T follicular helper cell (primary cell): ENCODE measurements at places on chromosomes 16 and 17.

DNA sequence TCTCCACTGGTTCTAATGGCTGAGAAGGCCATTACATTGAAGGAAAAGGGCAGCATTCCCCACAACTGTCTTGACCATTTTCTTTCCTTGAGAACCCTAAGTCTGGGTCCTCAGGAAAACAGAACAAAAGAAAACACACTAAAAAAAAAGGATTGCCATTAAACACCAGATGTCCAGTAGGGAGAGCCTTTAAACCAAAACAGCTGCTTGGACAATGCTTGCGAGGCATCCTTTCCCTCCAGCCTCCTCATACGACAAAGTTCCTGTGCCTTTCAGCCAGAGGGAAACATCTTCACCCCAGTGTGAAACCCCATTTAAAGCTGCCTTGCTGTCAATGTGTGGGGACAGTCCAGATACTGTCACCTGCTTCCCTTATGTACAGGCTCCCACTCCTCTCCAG is 74.3 kb downstream of the MMD start:
- DNase-seq, result no peak

DNA sequence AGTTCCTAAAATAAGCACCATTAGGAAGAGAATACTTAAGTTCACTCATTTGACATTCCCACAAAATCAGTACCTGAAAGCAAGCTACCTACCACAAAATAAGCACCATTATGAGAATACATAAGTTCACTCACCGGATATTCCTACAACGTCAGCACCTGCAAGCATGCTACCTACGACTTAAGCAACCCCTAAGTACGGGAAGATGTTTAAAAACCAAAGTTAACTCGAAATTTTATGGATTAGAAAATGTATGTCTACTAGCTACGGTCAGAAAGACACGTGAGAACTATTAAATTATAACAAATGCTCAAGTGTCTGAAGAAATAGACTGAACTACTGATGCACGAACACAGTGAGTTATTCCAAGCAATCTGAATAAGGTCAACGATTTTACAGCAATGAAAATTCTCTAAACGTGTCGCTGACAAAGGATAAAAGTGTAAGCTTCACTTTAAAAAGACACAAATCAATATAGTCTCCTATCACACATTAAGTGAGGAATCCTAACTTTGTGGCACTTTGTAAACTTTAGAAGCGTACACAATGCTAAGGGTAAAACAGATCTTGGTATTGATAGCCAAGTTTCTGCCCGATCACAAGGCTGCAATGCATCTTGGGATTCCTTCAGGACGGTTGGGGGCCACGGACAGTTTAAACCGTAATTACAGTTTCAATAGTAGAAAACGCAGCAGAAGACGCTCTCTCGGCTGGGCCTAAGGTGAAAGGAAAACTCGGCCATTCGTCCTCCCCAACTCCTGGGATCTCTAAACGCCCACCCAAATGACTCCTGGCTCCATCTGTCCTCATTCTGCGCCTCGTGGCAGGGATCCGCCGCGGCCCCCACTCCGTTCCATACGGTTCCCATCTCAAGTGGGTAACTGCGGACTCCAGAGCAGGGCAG is 1.3 kb downstream of the GSPT1 start:
- peak; percentile 5 for DNase-seq

GRCh38 chr17:27800522-27800921 is at the start of gene NOS2:
NOS2 (minus strand) TSS chr17:27800529; CDS start chr17:27798809, 1,720 bp downstream.
- no peak for DNase-seq

GRCh38 chr16:21563676-21564075 is 35.7 kb upstream of the METTL9 start:
- no peak for DNase-seq

DNA sequence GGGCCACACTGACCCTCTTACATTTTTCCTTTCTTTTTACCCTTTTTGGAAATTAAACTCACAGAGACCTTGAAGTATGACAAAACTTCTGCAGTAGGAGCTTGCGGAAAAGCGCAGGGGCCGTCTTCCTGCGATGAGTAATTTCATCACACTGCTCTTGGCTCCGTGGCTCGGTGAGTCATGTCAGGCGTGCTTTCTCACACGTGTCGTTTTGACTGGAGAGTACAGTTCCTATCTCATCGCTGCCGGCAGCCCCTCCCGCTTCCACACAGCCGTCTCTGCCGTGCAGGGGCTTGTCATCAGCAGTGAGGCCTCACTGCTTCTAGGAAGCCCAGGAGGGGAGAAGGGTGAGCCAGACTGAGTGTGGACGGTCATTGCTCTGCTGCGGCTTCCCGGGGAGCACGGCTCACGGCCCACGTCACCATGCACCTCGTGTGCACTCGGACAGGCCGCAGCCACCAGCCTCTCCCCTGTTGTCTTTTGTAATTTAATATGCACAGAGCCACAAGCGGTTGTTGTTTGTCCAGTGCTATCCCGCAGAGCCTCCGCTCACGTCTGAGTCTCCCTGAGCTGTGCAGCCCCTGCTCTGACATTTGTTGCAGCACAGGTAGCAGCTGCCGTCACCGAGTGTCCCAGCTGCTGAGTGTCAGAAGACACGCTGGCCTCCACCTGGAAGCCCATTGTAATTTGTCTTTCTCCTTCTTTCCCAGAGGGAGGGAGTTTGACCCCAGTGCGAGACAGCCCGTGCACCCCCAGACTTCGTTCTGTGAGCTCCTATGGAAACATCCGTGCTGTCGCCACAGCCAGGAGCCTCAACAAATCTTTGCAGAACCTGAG is 99.4 kb upstream of the CHMP6 start:
- peak; percentile 84 for DNase-seq

DNA sequence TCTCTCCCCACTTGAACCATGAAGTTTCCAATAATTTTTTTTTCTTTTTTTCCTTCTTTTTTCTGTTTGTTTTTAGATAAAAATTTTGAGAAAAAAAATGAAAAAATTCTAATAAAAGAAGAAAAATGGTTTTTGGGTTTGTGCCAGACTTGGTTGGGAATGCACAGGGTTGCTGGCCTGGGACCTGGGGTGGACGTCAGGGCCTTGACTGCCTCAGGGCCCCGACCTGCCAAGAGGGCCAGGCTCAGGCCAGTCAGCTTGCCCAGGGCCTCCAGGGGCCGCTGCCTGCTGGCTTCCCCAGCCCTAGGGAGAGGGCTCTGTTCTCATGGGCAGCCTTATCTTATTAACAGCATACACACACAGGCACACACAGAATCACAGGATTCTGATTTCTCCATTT is 6.5 kb downstream of the TBX6 start:
- no peak for DNase-seq

DNA sequence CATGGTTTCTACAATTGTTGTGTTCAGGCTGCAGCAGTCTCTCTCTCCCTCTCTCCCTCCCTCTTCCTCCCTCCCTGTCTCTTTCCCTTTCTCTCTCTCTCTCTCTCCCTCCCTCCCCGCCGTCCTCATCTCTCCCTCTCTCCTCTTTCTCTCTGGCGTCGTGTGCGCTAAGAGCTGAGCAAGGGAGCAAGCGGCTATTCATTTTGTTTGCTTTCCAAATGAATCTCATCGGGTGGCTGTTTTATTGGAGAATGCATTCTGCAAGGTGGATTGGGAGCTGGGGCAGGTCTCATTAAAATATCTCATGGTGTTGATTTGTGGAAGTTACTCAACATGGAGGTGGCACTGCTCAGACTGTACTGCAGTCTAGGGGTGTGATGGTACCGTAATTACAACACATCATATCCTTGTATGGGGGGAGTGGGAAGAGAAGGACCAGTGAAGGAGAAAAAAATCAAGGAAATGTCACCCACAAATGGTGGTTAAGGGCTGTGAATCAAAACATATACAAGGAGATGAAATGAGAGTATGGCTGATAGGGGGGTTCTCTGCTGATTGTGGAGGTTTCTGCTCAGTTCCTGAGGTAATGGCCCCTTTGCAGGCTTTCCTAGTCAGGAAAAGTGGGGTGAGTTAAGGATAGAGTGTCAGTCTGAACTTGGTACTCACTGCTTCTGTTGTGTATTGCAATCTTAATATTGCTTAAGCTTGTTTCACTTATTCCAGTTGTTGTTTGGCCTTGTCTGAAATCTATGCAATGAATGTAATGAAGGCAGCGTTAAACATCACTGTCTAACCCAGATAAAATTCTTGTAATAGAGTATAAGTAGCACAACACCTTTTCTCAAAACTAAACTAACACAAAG is 2.7 kb downstream of the MSL1 start:
- DNase-seq, result no peak

- no peak for DNase-seq
These were observed 12.9 kb downstream of the HEATR6 start for GRCh38 chr17:60065867-60066266.

GRCh38 chr17:29518359-29518758 is 48.5 kb downstream of the ABHD15 start:
- DNase-seq, result no peak

DNA sequence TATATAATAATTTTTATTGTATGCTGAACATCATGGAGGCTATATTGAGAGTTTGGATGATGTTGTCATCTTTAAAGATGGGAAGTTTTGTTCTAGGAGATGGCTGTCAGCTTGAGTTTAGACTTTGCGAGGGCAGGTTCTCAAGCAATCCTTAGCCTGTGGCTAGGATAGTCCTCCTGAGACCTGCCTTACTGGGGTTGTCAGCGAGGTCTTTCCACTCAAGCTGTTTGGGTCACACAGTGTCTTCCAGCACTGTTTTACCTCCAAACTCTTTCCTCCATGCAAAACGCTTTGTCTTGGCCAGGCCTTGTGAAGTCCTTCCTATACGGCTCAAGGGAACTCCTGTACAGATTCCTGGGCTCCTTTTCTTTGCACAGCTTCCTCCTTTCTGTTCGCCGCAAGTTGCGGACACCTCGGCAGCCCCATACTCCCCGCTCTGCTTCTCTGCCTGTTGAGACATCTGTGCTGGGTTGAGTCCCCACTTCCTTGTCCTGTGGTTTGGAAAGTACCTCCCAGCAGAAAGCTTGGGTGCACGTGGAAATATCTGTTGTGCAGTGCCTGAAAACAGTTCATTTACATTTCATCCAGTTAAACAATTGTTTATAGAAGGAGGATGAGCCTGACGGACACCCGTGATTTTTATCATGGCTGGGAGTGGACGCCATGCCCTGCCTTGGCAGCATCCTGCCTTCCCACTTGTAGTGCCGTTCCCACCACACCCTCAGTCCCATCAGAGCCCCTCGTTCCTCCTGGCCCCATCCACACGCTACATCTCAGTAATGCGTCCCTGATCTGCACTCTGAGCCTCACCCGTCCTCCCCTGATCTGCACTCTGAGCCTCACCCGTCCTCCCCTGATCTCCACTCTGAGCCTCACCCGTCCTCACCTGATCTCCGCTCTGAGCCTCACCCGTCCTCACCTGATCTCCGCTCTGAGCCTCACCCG is 55.0 kb upstream of the CBFA2T3 start:
- peak; percentile 32 for DNase-seq

DNA sequence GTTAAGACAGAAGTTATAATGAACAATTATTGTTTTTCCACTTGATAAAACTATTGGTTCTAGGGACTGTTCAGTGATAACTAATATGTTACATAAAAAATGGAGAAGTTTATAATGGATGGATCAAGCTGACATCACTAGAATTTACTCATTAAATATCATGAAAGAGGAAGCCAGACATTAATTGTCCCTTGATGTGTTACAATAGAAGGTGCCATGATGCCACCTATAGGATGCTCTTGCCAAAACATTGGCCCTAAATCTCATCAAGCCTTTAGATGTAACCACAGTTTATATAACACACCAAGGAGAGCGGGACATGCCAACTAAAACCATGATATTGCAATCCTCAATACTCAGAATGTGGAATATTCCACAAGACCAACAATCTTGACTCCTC is 147.9 kb upstream of the MON1B start:
- DNase-seq, result no peak

- no peak for DNase-seq
These were observed 1.9 kb upstream of the C16orf87 start for GRCh38 chr16:46832757-46833459.

- DNase-seq, result no peak
These were observed 46.2 kb upstream of the NOL11 start for GRCh38 chr17:67671493-67671892.

- no peak for DNase-seq
These were observed 71.9 kb downstream of the ABR start for GRCh38 chr17:1107777-1108477.

DNA sequence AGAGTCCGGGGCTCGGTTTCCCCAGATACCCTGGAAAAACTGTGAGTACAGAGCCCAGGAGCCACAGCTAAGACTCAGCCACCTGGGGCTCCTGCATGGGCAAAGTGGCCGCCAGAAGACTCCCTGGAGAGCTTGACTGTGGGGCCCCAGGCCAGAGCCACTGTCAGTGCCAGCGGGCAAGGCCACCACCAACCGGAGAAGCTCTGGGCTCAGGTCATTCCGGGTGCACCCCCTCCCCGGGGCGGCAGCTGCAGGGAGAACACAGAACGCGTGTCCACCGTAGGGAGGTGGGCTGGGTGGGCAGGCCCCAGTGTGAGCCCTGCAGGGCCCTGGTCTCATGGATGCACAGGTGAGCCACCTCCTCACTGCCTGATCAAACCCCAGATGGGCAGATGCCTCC is 22.3 kb upstream of the RBFOX3 start:
- DNase-seq, result no peak

DNA sequence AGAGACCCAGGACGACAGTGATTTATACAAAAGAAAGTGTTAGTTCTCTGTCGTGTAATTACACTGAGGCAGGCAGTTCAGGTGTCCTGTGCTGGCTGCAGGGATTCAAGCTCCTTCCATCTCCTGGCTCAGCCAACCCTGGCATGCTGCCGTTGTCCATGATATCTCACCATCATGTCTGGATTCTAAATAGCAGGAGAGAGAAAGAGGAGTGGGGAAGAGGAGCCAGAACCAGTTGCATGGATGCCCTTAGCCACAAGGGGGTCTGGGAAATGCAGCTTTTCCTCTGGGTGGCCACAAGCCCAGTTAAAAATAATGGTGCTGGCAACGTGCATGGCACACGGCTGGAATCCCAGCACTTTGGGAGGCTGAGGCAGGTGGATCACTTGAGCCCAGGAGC is 9.7 kb downstream of the C16orf54 start:
- no peak for DNase-seq

DNA sequence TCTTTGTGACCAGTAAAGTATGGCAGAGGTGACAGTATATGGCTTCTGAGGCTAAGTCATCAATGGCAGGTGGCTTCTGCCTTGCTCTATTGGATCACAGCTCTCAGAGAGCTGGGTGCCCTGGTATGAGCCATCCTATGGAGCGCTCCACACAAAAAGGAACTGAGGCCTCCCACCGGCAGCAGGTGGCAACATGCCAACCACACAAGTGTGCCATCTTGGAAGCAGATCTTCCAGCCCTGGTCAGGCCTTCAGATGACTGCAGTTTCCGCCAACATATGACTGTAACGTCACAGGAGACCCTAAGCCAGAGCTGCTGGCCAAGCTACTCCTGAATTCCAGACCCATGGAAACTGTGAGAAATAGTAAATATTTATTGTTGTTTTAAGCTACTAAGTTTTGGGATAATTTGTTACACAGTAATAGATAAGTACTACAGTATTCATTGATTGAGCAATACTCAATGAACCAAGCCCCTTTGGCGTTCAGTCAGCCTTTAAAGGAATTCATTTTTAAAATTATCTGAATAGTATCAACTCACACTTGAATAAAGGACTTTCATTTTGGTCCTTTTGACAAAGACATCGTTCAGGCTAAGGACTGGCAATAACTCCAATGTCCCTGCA is 69.4 kb upstream of the LHX1 start:
- DNase-seq, result no peak
